ENCODE measurements at places on chromosomes 3 and 15.

DNA sequence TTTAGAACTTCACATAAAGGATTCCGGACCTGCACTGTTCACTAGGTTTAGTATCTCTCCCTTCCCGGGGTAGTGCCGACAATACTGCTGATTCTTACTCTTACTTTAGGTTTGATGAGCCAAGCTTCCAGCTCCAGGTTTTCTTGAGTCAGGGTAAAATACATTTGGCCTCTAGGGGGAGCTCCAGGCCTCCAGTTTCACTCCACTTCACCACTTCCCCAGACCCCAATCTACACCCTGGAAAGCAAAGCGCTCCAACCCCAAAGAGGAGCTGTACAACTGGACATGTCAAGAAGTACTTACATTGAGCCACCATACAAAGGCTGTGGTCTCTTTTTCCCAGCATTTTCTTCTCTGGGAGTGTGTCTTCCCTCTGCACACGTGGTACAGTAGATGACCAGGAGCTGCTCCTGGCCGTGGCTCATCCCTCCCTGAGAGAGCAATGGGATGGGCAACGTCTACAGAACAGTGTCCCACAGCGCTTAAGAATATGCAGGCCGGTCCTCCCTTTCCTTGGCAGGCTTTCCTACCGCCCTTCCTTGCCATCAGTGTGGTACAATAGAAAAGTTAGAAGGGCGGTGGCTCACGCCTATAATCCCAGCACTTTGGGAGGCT lies 93.9 kb upstream of the CCDC80 start:
- peak; percentile 83 for DNase-seq

GRCh38 chr15:70799667-70800450 lies 36.5 kb upstream of the UACA start:
- no peak for DNase-seq

GRCh38 chr3:70028361-70028760 lies 28.8 kb downstream of the SAMMSON start:
- no peak for DNase-seq

DNA sequence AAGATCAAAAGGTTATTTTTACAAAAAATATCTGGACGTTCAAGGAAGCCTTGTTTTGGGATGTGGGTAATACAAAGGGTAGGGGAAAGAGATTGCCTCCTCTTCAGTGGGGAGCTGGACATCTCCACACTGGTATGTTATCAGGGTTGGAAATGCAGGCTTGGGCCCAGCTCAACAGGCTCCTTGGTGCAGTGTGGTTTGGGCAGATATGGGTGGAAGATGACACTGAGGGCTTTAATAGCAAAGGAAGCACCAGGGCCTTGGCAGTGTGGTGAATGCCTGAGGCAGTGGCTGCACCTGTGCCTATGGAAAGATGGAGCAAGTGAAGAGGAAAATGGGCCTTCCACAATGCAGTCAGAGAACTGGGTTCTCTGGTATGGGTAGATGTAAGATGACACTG lies 11.2 kb upstream of the MED12L start:
- no peak for DNase-seq

- peak; percentile 15 for DNase-seq
Observed at GRCh38 chr3:159786489-159787177, 202.0 kb upstream of the IL12A start.

DNA sequence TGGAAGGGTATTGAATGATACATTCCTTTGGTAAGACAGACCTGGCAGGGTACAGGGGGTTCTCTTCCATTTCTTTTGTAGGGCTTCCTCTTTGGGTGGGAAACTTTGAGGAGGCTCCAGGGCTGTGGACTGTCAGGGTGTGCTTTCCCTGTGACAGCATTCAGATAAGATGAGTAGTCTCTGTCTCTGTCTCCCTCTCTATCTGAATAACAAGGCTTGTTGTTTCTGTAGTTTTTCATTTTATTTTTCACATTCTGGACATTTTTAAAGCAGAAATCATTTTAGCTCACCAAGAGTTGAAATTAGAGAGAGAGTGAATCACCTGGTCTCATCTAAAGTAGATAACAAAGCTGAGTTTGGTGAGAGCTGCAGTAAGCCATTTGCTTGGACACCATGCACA lies 100.8 kb upstream of the TPM1 start:
- no peak for DNase-seq

DNA sequence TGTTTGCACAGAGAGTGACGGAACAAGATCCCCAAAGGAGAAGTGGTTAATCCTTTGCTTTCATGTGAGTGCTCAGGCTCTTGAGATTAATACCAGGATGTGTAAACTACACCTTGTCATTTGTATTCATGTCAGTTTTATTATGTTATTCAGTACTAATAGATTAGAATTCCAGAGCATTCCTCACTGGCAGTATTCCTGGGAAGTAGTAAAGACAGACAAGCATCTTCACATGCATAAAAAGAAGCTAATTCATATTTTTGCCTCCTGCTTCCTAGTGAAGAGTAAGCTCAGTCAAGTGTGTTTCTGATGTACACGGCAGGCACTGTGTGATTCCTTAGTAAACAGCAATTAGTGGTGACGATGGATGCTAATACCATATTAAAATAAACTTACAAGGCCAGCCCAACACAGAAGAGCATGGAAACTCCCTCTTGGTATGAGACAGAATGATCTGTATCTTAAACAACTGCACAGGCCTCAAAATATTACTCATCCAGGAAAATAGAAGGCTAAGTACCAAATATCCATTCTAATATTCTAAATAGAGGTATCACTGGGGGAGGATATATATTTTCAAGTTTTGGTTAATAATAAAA lies 336.8 kb upstream of the MCTP2 start:
- no peak for DNase-seq

DNA sequence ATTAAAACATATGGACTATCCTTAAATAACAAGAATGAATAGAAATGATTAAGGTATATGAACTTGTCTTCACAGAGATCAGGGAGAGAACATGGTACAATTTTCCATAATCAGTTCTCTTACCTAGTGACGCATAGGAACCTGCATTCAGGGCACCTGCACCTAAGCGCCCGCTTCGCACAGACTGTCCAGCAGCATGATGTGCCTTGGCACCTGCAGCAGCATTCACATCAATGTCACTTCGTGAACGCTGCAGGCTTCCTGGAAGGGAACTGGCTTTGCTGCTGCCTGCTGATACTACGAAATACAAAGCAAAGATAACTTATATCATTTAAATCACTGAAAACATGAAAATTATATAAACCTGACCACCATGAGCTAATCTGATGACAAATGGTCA lies 115.2 kb downstream of the CLASP2 start:
- no peak for DNase-seq

DNA sequence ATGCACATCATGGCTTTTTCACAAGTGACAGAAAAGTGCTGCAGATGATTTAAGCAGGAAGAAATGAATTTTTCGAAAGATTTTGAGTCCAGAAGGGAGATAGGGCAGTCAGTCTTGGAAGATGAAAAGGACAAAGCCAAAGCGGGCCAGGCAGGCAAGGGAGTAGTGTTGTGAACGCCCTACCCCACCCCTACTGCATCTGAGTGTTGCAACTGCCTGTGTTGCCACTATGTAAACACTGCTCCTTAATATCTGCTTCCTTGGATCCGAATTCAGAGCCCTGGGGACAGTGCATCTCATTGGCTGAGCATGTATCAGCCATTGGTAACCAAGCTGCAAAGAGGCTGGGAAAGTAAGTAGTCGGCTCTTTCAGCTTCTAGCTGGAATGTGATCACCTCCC lies 39.0 kb downstream of the CNTN4 start:
- no peak for DNase-seq

DNA sequence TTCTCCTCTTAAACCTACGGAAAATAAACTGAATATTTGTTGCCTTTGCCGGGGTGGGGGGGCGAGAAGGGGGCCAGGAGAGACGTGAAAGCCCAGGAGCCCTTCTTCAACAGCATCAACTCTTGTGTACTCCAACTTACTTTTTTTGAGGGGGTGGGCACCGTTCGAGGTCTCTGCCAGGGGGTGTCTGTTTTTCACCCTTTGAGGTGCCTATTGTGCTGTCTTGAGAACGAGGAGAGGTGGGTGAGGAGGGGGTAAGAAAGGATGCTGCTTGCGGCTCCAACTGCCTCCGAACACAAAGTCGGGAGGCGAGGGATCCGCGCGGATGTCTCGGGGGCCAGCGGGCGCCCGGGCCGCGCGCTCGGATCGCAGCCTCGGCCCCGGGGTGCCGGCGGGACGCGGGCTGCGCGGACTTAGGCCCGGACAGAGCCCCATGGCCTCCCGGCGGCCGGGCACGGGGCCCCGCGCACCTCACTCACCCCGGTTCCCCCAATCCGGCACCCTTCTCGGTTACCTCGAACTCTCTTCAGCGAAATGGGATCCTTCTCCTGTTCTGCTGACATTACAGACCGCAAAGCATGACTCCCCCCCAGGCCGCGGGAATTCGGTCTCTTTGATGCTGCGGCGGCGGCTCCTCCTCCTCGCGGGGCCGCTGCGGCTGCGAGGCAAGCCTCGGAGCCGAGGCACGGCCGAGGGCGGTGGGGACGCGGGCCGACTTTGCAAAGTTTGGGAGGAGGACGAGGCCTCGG lies 650 bp downstream of the PYGO1 start:
- DNase-seq: peak; percentile 2

GRCh38 chr3:152317956-152318355 lies 49.2 kb downstream of the MBNL1 start:
- DNase-seq: no peak

DNA sequence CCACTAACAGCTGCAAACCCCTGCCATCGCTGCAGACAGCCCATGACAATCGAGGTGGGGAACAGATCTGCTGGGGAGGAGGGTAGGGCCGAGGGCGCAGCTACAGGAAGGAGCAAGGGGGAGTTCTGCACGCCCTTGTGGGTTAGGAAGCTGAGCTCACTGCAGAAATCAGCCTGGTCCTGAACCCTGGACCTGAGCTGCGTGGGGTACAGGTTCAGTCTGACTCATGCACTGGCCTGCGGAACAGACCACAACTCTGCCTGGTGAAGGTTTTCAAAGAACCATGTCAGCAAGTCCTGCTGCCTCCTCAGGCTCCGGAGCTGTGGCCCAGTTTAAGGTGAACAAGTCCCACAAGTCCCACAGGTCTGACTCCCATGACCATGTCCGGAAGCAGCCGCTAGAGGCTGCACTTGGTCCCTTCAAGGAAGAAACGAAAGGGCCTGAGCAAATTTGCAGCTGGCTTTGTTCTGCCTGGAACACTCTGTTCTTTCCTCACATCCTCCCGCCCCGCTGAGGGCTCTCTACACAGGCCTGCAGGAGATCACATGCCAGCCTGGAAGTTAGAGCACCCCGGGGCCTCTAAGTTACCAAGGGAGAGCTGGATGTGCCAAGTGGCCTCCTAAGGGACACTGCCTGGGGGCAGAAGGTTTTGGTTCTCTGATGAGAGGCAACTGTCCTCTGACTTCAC lies 49.4 kb upstream of the AKAP13 start:
- peak; percentile 92 for DNase-seq

- no peak for DNase-seq
Observed at GRCh38 chr15:71153823-71154524, 38.7 kb downstream of the THSD4 start.

DNA sequence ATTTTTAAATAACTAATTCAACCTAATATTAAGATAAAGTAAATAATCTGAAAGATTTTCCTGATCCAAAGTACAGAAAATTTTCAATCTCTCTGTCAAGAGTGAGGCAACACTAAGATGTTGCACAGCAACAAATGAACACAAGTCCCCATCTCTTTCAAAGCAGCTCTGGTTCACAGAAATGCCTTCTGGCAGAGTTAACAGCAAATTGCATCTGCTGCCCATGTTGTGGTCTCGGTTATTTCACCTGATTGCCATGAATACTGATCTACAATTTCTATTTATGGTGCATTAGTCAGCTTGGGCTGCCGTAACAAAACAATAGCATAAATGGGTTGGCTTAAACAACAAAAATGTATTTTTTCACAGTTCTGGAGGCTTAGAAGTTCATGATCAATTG lies 167.3 kb downstream of the BCHE start:
- no peak for DNase-seq

DNA sequence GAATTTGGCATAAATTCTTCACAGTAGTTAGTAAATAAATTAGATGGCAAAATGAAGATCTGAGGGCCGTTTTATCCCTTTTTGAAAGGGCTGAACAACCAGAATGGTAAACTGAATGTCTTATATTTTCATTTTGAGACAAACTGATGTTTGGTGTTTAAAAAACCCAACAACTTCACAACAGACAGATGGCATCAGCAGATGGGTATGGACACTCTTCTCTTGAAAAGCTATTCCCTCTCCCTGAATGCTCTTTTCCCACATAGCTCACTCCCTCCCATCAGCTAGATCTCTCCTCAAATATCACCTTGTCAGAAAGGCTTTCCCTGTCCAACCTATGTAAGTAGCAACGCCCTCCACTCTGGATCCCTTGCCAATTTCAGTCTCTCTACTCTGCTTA lies 33.3 kb downstream of the EMC4 start:
- no peak for DNase-seq

DNA sequence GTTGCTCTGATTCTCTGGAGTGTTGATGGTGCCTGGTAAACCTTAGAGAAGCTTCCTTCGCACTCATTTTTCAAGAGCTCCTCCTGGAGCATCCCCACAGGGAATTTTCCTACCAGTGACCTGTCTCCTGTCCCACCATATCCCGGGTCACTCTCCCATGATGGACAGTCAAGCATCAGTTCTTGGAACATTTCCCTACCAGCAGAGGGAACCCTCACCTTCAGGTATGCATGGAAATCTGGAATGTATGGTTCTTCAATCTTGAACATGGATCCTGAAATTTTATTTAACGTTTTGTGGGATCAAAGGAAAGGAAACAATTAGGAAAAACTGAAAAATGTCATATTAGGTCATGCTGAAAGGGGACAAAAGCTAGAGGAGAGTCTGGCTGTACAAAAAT lies 153.8 kb downstream of the SPATA16 start:
- DNase-seq: no peak

DNA sequence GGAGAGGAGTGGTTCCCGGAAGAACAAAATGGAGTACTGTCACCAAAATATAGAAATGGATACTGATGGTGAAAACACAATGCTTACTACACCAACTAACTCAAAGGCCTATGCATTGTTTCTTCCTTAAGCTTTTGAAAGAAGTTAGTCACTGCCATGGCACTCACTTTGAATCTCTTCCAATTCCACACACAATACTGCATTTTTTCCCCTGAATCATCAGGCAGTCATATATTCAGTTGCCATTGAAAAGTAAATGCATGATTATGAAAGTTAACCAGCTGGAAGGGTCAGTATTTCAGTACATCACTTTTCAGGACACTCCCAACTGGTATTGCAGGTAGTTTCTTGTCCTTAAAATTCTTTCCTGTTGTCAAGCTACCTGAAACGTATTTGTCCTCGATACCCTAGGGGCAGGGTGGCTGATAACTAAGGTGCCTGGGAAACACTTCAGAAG lies 9.0 kb upstream of the LRRFIP2 start:
- DNase-seq: no peak

DNA sequence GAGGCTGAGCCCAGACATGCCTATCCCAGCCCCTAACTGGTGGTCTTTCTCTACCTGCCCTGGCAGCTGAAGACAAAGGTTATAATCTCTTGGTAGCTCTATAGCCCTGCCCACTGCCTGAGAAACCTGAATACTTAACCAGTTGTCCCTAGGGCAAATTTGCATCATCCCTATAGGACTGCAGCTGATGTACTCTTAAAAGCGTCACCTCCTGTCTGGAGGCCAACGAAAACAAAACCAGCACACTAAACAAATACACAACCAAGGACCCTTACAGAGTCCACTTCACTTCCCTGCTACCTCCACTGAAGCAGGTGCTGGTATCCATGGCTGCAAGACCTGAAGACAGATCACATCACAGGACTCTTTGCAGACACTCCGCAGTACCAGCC lies 98.0 kb downstream of the KCNAB1 start:
- DNase-seq: no peak

Measured in activated CD4-positive, alpha-beta T cell treated with anti-CD3 and anti-CD28 coated beads, Interleukin-2, Interleukin-6, amounts not matched to agents 100 ng/mL and 50 ng/mL, durations not matched to agents 16 hours and 8 hours (primary cell).